T follicular helper cell (primary cell): ENCODE measurements at places on chromosomes 12 and 14.

DNA sequence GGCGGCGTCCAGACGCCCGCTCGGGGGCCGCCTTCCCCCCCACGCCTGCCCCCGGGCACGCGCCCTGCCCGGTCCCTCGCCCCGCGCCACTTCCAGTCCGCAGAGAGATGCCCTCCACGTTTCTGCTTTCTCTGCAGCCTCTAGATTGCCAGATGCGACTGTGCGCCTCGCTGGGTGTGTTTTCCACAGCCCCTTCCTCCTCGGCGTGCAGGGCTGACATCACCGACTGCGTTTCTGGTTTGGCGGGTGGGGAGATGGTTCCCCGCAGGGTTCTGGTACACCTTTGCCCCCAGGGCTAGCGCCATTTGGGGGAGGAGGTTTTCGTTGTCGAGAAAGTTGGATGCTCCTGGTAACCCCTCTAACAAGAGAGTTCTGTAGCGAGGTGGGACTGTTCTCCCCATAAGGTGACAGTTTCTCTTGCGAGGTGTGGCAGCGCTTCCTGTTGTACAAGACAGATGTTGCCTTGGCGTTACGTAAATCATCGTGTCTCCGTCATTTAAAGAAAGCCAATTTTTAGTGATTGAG, 1.5 kb downstream of the CALM1 start:
- peak; percentile 60 for DNase-seq

- DNase-seq, result peak; percentile 37
These were observed 44.7 kb downstream of the CCDC88C start for GRCh38 chr14:91372671-91373495.

GRCh38 chr14:22572562-22573058, 16.4 kb downstream of the DAD1 start:
- no peak for DNase-seq

- no peak for DNase-seq
These were observed 78.9 kb downstream of the EMP1 start for GRCh38 chr12:13275241-13276085.

DNA sequence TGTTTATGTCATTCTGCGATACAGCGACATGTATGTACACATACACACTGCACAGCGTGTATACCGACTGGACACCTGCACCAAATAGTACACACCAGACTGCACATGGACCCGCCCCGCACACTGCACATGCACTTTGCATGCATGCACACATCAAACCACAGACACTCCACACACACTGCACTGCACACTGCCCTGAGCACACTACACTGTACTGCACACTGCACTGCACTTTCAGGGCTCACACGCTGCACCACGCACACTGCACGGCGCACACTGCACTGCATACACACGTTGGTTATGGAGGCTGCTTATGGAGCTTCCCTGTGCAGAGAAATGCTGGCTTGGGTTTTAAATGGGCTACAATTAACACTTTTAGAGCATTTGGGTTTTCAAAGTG, 1.6 kb downstream of the PAPLN start:
- DNase-seq, result no peak

- no peak for DNase-seq
These were observed 23.8 kb upstream of the GPR132 start for GRCh38 chr14:105088812-105089745.

- no peak for DNase-seq
These were observed 30.5 kb upstream of the ITPR2 start for GRCh38 chr12:26863515-26863914.

- DNase-seq, result no peak
These were observed 3.1 kb upstream of the GYS2 start for GRCh38 chr12:21607701-21608100.

- DNase-seq, result no peak
These were observed 61.4 kb upstream of the IFNG-AS1 start for GRCh38 chr12:67927815-67928214.

- no peak for DNase-seq
These were observed 272 bp downstream of the TBX3 start for GRCh38 chr12:114683709-114684097.
